ENCODE measurements at places on chromosomes 5 and 9.

- DNase-seq: no peak
These were observed 75.2 kb downstream of the AOPEP start for GRCh38 chr9:94801681-94802080.

GRCh38 chr5:62640446-62640845 is 61.8 kb downstream of the LRRC70 start:
- DNase-seq: peak; percentile 48

DNA sequence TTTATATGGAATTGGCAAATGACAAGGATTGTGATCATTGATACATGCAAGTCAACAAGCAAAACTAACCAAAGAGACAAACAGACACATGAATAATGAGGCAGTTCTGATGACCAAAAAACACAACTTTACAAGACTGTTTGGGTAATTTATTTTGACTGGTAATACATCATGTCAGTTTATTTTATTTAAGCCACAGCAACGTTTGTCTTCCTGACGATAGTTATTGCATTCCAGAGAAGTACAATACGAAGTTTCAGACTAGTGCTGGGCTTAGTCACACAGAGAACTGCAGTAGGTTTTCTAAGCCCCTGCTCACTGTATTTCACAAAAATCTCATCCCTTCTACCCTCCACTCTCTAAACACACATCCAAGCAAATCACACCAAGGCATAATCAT is 514.2 kb downstream of the RAB3C start:
- no peak for DNase-seq

DNA sequence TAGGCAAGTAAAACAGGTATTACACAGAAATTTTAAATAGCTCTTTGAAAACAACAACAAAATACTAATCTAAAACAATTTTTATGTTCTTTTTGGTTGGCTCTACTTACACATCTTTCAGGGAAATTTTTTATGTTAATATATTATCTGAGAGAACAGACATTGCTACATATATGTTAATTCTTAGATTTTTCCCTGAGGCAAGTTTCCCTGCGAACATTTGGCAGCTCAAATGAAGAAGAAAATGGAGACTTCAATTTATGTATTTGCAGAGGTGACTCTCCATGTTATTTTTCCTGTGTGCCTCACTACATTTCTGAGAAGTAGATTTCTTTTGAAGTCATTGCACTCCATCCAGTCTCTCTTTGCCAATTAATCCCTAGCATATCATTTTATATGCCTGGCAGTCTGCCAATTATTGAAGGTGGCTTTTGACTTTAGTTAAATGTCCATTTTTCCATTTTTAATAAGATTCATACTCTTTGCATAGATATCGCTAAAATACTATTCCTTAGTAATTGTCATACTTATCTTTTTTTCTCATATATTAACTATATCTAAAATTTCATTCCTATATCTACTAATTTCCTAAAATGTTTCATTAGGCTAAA is 908.2 kb upstream of the CDH10 start:
- no peak for DNase-seq

DNA sequence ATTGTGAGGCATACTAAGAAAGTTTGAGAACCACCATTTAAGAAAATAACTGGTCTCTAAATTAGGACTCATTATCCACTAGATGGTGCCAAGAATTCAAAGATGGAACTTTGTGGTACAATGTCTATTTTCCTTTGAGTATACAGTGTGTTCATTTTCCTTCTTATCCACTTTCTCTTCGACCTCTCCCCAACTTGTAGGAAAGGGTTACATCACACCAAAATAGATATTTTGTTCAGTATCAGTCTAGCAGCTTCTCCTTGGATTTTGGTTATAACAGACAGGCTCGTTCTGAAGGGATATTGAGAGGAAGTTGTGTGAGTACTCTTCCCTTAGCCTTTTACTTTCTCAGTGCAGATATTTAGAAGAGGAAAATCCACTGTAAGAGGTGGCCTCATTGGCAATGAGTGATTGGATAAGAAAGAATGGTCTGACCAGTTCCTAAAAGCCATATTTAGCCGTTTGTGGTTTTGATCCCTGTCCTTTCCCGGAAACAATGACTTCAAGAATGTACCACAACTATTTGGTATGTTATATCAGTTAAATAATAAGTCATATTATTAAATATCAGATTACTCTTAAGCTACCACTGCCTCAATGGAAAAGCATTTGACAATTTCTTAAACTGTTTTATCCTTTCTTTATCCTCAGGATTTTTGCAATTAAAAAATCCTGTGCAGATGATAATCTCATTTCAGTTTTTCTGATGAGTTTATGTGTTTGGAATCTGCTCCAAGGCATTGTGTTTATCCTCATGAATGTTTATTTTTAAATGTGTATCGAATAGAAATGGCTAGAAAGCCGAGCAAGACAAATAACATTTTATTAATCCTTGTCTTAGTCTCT is 69.0 kb upstream of the GRAMD2B start:
- DNase-seq: peak; percentile 58

- no peak for DNase-seq
These were observed 456.0 kb downstream of the RAB3C start for GRCh38 chr5:59038798-59039295.

DNA sequence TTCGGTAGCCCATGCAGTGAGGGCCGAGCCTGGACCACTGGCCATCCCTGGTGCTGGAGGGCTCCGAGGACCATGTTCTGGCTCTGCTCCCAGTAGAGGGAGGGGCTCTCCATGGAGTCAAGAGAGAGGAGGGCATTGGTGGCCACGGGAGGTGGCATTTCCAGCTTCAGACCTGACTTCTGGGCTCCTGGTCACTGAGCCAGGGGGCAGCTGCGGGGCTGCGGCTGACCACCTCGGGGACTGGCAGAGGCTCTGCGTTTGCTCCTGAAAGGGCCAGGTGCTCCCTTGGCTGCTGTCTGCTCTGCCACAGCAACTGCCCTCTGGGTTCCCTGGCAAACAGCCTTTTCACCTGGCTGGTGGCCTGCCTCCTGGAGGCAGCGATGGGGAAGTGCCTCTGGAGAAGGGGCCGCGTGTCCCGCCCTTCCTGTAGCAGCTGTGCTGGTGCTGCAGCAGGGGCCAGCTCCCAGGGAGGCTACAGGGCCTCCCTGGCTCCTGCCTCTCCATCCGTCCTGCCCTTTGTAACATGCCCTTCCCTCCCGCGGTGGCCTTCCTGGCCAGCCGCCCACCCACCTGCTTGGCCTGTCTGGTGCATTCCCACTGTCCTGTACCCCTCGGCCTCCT is 144.6 kb downstream of the CACNA1B start:
- DNase-seq: no peak

DNA sequence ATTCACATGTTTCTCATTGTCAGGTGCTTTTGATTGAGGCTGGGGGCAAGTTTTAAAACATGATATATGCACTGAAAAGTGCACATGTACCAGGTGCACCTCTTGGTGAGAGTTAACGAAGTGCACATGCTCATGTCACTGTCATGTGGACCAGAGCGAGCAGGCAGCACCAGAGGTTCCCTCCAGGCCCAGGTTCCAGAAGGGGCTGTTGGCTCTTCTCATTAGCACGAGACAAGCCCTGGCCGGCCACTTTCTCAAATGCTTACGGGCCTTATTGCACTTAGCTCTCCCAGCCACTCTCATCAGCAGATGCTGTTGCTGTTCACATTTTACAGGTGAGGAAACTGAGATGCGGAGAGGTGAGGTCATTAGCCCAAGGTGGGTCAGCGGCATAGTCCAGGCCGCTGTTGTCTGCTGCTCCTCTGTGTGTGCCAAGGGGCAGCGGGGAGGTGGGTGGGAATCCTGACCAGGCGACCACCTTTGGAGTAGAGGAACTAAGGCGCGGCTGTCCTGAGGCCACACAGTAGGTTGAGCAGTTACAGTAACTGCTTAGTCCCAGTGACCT is 27.4 kb downstream of the TENT4A start:
- no peak for DNase-seq

DNA sequence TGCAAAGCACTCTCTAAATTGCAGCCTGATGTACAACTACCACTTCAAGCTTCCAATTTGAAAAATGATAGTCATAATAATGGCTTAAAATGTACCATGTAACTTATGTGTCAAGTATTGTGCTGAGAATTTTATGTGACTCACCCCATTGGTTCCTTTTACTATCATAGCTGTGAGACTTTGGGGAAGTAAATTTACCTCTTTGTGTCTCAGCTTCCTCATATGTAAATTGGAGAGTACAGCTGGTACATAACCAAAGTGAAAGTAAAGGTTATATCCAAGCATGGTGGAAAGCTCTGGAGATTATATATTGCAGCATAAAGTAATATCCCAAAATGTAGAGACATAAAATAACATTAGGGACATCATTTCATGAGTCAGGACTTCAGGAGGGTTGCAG is 2200.4 kb upstream of the C9orf72 start:
- peak; percentile 21 for DNase-seq

- peak; percentile 12 for DNase-seq
These were observed 62.7 kb upstream of the GGTA1 start for GRCh38 chr9:121562301-121562700.

GRCh38 chr5:115842089-115842935 is 577 bp downstream of the AP3S1 start:
- DNase-seq: peak; percentile 63

GRCh38 chr5:178994580-178995340 is at the start of gene GRM6:
TSS of gene GRM6 (minus strand) at chr5:178995320. CDS start at chr5:178994944, 376 bp downstream.
- no peak for DNase-seq

DNA sequence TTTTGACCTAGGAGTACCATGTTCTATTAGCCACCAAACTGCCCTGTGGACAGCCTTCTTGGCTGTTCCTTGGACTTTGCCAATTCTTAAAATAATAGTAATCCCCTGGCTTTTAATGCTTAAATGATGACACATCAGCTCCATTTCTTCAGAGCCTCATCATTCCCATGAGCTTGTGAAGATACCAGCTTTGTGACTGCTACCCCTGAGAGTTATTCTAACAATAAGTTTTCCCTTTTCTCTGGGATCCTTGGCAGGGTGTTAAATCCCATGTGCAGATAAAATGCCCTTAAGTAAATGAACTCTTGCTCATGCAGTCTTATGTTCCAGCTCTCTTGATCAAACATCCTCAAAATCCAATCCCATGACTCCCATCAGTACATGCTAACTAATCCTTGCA is 415.3 kb downstream of the CETN3 start:
- no peak for DNase-seq

GRCh38 chr5:53253421-53253871 is 143.9 kb upstream of the MOCS2 start:
- no peak for DNase-seq

GRCh38 chr9:87497080-87497603 is 525 bp upstream of the DAPK1 start:
- no peak for DNase-seq

DNA sequence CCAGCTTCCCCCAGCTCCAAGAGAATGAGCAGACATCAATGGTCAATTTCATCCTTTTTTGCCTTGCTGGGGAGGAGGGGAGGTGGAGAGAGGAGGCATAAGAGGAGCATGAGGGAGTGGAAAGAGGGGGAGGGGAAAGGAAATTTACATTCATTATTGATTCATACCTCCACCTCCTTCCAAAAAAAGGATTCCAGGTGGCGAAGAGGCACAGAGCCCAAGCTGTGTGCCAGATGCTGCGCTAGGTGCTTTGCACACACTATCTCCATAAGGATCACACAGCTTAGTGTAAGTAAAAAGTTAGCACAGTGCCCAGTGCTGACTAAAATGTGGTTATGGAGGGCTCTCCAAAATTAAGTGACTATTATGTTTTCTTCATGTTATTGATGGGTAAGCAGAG is 11.0 kb downstream of the ASTN2 start:
- DNase-seq: no peak

DNA sequence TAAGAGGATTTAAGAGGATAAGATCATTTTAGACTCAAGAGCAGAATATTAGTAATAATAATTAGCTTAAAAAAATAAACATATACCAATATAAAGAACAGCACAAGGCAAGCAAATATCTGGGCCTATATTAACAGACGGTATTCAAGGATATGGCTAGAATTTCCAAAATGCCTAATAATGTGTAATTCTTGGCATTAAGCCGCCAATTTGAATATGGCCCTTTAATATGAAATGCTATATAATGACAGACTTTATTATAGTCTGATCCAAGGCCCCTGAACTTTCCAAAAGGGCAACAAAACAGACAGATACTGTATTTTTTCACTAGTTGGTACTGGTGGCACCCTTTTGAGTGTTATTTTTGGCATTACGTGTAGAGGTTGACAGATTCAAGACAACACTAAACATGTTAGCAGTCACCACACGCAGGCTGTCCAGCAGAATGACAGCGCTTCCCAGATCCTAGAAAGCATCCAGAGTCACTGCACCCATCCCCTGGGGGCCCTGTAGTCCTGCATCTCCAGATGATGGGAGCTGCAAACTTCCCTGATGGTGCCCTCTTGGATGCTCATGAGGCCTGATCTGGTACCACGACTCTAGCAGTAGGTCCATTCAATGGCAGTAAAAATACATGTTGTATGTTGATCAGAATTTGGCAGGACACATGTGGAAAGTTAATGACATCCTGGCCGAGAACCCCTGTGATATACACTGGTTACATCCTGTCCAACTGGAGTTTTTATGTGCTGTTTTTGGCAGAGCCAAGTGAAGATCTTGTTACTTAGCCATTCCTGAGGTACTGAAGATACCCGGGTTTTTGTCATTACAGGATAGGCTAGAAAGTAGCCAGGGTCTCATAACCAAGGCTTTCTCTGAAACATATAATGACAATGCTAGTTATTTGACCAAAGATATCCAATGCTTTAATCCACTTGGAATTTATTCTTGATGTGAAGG is 1.7 kb upstream of the ABL1 start:
- no peak for DNase-seq

- DNase-seq: no peak
These were observed 35.8 kb upstream of the TIFAB start for GRCh38 chr5:135487839-135488514.

GRCh38 chr5:61966296-61966955 is 339.6 kb upstream of the KIF2A start:
- DNase-seq: no peak

- no peak for DNase-seq
These were observed 25.4 kb downstream of the SREK1 start for GRCh38 chr5:66169534-66169933.

- DNase-seq: no peak
These were observed 27.5 kb downstream of the ADGRD2 start for GRCh38 chr9:124477648-124478285.

- peak; percentile 8 for DNase-seq
These were observed 31.8 kb downstream of the SPATA31C2 start for GRCh38 chr9:88106492-88106891.

GRCh38 chr9:35832814-35833213 is 3.8 kb downstream of the TMEM8B start:
- no peak for DNase-seq

DNA sequence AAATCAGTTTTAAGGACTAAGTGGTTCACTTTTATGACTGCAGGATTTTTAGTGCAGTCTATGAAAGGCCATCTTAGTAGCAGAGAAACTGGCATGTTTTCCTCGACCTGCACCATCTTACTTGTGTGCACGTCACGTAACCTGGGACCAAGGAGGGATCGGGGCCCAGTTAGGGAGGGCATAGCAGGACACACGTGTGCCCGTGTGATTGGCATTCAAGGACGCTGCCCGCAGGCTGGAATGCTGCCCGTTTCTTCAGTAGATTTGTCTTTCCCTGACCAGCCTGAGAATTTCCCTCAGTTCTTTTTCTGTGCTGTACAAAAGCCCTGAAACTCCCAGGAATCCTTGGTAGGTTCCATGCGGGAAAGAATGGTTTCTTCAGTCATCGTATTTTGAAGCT is 196.3 kb downstream of the TRIO start:
- DNase-seq: no peak

- DNase-seq: no peak
These were observed 19.6 kb downstream of the BAAT start for GRCh38 chr9:101365181-101365580.
